ENCODE measurements at places on chromosomes 3 and 15. TPM values are rescaled to one million over a fixed set of nuclear protein-coding genes. Genes with fewer than 3 reads are reported as not detected.

GRCh38 chr15:52445954-52446353 lies 82.7 kb downstream of the MYO5A start:
- no peak for DNase-seq

DNA sequence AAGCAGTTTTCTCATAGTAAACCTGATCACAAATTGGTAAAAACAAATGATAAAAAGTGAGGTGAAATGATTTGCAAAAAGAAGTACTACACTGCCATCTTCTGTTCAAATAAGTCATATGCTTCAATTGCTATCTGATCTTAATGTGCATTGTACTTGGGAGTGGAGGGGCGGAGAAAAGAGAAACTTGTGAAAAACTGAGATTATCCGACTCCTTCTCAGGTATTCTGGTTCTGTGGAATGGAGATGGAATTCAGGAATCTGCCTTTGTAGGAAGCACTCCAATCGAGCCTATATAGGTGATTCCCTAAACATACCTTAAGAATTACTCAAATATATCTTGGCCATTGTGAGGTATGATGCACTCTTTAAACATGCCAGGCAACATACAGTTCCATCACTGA lies 180.6 kb downstream of the CHL1 start:
- DNase-seq: no peak

The MST1R gene
- total RNA-seq: 3.7 TPM

The FOXL2 gene
- total RNA-seq: not detected

The ARGFX gene
- total RNA-seq: not detected

GRCh38 chr15:81253846-81254245 lies 57.2 kb downstream of the IL16 start:
- no peak for DNase-seq

The CPN2 gene
- not detected for total RNA-seq

DNA sequence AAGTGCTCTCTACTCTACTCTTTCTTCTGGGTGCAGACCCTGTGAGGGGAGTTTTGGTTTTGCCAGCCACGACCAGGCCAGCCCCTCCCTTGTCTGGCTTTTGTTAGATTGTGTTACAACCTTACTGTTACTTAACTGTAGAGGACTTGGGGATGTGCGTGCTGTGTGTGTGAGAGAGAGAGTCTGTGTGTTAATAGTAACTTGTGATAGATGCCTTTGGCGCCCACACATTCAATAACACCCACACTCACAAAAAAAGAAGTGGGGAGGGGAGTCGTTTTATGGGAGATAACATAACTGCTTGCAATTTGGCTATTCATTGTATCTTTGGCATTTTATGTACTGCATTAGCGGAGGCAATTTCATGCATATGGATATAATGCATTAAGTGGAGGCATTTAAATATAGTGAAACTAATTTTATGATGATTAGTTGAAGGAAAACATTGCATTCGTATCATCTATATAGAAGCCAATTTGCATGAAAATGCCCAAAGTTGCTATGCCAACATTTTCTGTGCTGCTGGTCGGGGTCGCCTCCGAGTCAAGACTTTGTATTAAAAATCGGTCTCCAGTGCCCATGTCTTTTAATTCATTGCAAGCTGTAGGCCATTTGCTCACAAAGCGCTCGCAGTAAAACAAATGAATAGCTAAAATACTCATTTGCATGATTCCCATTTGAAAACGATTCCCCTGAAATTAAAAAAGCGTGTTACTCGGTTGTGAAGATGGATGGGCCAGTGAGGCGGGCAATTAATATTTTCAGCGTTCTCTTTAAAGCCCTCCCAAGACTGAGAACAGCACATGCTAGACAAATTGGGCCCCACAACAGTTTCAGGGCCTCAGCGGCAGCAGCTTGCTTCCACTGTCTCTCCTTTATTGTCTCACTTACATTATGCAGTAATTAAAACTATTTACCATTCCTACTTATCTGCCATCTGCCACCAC lies 158.5 kb upstream of the SMAD3 start:
- DNase-seq: no peak

Measured in thoracic aorta (tissue), 2 donors.